Type B pancreatic cell (in vitro differentiated cells): ENCODE measurements at places on chromosomes 5 and 9. TPM values are rescaled to one million over a fixed set of nuclear protein-coding genes. Genes with fewer than 3 reads are reported as not detected.

DNA sequence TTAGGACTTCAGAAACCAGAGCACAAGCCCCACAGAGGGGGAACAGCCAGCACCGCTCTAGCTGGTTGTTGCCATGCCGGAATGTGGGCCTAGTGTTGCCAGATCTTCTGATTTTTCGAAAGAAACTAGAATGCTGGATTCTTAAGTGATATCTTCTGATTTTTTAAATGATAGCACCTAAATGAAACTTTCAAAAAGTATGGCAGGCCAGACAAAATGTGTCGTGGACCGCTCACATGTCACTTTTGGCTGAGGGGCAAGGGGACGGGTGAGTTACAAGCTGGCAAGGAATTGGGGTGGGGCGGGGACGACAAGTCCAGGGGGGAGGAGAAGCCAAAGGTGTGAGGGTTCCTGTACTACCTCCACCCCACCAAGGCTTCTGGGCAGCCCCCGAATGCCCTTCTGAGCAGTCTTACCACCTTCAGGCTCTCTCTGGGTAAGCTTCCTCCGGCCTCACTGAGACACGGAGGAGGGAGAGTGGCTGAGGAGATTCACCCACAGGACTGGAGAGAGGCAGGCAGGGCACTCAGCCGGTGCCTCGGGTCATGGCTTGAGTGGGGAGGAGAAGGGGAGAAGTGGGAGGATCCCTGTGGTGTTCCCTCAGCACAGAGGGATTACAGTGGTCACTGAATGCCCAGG is 10.3 kb downstream of the B4GALT7 start:
- no peak for DNase-seq

- no peak for DNase-seq
Measured at GRCh38 chr9:38145526-38146053, 76.6 kb upstream of the SHB start.

- DNase-seq, result no peak
Measured at GRCh38 chr5:58854441-58854840, 271.6 kb downstream of the RAB3C start.

GRCh38 chr5:39426746-39427105 is 1.9 kb upstream of the DAB2 start:
- DNase-seq, result no peak

DNA sequence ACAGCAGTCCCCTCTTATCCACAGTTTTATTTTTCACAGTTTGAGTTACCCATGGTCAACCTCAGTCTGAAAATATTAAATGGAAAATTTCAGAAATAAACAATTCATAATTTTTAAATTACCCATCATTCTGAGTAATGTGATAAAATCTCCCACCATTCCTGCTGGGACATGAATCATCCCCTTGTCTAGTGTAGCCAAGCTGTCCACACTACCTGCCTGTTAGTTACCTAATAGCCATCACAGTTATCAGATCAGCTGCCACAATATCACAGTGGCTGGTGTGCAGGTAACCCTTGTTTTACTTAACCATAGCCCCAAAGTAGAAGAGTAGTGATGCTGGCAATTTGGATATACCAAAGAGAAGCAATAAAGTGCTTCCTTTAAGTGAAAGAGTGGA is 10.7 kb downstream of the PLGRKT start:
- no peak for DNase-seq

DNA sequence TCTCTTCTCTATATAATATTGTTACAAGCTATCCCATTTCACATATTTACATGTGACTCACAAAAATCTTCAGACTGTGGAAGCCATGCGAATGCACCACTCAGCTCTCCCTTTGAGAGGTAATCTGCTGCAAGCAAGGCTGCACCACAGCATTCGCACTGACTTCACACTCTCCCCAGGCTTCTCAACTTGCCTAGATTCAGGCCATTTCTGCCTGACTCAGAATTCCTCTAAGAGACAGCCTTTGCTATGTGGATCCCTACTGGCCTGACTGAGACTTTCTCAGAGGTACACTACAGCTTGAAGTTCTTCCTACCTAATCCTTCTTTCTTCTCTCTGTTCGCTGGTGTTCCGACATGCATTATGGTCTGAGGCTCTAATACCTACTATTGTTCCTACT is 21.1 kb upstream of the DMRTA1 start:
- DNase-seq, result no peak

DNA sequence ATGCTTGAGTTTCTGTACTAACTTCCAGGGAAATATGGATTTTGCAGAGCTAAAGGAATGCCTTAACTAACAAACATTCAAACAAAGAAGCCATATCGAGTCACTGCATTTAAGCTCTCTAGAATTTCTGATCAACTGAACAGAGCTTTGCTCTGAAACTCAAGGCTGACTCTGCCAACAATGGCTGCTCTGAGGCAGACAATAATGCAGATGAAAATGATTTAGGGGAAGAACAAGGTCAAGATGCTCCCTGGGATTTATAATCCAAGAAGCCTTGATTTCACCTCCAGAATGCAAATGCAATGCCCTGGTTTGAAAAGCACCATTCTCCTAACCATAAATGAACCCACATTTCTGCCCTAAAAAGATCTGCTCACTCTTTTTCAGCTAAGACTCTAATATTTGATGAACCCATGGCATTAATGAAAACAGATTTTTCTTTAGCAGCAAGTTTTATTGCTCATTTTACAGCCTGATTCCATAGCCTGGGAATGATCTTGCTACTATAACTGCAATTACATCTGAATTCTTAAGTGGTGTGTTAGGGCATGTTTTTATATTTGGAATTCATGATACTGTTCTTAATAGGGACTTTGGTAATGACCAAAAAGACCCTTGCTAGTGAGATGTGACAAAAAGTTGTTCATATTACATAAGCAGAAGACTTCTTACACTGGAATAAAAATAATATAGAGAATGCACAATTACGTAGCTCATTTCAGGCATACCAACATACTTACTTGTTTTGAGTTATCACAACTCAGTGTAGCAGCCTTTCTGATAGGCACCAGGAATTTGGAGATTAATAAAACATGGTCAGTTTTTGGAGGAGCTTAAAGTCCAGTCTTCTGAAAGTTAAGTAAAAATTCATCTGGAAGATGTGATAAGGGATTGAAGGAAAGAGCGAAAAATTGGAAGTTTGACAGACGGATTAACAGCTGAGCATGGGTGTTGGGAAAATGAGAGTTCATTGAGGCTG is 169.4 kb downstream of the TRPM3 start:
- DNase-seq, result no peak

- DNase-seq, result no peak
Measured at GRCh38 chr5:154318691-154319090, 127.1 kb upstream of the SAP30L start.

DNA sequence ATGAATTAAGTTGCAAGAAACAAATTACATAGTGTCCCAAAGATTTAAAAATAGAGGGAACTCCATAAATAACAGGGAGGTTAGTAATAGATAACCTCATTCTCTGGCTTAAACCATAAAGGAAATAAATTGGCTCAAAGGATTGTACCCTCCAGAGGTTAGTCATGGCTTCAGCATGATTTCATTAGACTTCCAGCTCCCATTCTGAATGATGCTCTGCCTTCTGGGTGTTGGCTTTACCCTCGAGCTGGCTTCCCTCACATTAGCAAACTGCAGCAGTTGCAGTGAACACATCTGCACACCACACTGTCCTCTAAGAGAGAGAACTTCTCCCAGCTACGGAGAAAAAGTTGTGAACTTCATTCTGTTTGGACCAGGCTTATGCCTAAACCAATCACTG is 70.4 kb downstream of the RGS7BP start:
- no peak for DNase-seq

The ADGRD2 gene
- total RNA-seq, result 0.21 and 0.31 TPM in 2 replicates

- no peak for DNase-seq
Measured at GRCh38 chr9:86202338-86202882, 57.0 kb downstream of the C9orf153 start.

DNA sequence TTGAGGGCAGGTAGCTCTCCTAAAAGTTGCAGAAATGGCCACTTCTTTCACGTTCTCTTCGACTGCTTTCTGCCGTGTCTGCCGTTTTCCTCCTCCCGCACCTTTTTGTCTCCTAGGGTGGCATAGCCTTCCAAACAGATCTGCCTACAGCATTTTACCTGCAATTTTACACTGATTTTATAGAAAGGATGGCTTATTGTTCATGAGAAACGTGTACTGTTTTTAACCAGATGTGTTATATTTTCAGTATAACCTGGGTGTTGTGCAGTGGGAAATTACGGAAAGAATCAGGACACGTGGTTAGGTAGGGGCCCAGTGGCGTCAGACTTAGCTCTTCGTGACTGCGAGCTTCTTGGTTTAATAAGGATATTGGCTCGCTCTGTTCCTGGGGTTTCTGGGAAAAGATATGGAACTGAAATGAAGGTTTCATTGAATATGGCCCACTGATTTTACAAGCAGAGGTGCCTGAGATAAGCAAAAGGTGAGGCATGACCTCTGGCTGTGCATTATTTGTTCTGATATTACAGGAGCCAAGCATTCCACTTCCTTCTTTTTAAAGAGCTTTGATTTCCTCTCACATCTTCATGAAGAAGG is 43.7 kb upstream of the PRSS3 start:
- DNase-seq, result no peak

The CAMK2A gene
- 0.26 and 3.7 TPM in 2 replicates for total RNA-seq

The KIF24 gene
- 3.5 and 9.6 TPM in 2 replicates for total RNA-seq

- no peak for DNase-seq
Measured at GRCh38 chr9:20441166-20441565, 181.1 kb downstream of the MLLT3 start.

- DNase-seq, result no peak
Measured at GRCh38 chr9:5982317-5982716, 33.1 kb downstream of the RANBP6 start.

DNA sequence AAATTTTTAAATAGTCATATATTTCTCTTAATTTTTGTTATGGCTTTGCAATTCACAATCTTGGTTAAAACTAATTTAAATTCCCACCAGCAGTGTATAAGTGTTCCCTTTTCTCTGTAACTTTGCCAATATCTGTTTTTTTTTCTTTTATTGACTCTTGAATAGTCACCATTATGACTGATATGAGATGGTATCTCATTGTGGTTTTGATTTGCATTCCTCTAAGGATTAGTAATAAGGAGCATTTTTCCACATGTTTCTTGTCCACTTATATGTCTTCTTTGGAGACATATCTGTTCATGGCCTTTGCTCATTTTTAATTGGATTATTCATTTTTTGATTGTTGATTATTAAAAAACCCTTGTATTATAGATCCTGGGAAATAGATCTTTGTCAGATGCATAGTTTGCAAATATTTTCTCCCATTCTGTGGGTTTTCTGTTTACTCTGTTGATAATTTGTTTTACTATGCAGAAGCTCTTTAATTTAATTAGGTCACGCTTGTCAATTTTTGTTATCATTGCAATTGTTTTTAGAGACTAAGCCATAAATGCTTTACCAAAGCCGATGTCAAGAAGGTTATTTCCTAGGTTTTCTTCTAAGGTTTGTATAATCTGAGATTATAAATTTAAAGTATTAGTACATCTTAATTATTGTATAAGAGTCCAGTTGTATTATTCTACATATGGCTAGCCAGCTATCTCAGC is 610.9 kb downstream of the CHSY3 start:
- no peak for DNase-seq

DNA sequence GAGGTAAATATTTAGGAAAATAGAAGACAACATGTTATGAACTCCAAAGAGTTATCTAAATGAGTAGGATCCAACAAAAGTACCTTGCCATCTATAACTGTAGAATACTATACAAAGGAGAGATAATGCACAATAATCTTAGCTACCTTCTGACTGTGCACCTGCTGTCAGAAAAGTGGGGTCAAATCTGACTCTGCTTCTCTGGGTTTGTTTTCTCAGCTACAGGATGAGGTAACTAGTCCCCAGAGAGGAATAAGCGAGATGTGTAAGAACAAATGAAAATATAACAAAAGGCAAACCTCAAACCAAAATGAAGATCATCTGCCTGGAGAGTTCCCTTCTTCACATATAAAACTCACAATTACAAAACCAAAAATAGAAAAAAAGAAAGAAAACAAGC is 204.8 kb downstream of the DCP2 start:
- no peak for DNase-seq

GRCh38 chr5:677131-678101 is 15.7 kb downstream of the TPPP start:
- peak; percentile 67 for DNase-seq

DNA sequence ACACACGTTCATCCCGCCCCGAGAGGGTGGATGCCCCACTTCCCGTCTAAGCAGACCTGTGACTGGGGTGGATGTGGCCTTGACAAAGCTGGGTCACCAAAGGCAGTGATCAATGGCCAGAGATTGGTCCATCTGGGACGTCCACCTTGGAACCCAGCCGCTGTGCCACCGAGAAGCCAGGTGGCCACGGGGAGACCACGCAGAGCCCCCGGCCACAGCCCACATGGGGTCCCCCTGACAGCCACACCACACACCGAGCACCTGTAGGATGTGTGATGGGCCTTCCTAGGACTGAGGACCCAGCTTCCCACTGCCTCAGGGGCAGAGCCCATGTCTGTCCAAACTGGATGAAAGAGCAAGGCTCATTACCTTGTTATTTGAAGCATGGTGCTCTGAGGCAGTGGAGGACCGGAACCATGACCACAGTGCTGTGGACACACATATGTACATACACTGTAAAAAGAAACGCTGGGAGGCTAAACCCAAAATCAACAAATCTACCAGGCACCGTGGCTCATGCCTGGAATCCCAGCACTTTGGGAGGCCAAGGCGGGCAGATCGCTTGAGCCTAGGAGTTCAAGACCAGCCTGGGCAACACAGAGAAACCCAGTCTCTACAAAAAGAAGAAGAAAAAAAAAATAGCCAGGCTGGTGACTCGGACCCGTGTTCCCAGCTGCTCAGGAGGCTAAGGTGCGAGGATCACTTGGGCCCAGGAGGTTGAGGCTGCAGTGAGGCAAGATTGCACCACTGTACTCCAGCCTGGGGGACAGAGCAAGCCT is 50.1 kb downstream of the MRPL36 start:
- DNase-seq, result peak; percentile 59

DNA sequence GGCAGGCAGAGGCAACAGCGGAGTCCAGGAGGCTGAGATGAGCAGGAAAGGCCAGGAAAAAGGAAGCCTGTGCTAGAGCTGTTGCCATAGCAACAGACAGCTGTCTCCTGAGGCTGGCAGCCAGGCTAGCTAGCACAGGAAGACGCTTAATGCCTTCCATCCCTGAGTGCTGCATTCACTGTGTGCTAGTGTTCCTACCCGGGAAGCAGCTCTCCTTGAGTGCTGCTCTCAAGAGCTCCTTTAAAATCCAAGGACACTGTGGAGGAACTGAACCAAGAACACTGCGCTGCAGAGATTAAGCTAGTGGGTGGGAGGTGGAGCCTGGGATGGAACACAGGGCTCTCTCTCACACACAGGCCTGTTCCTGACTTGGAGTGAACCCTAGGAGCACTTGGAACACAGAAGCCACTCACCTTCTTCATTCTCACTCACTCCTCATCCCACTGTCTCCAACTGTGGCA is 53.5 kb upstream of the IL7R start:
- no peak for DNase-seq

The GRM6 gene
- not detected in 2 replicates for total RNA-seq

The EIF4E1B gene
- not detected in 2 replicates for total RNA-seq

GRCh38 chr5:8650186-8650585 is 781.2 kb downstream of the MTRR start:
- no peak for DNase-seq

The IER5L gene
- total RNA-seq, result 22.3 and 37.5 TPM in 2 replicates

The HRH2 gene
- 1.8 and 2.9 TPM in 2 replicates for total RNA-seq
